ENCODE measurements at places on chromosomes 13 and 19.
A peak's percentile ranks its signal among the peaks of the same experiment; 100 is the strongest.

- peak; percentile 19 for DNase-seq
Observed at GRCh38 chr13:41411522-41411921, 45.8 kb upstream of the RGCC start.

- DNase-seq: no peak
Observed at GRCh38 chr19:19105365-19106055, 32.8 kb downstream of the TMEM161A start.

DNA sequence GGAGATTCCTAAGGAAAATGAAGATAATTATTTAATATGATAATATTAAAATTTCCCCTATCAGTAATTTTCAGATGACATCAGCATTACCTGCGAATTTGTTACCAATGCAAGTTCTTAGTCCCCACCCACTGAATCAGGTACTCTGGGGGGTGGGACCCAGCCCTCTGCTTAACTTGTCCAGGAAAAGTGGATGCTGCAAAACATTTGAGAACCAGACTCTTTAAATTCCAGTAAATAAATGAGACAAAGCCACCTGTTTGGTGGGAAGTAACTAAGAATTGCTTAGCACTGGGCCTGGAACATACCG is 495 bp upstream of the ZNF599 start:
- DNase-seq: no peak

- no peak for DNase-seq
Observed at GRCh38 chr19:51743405-51743804, 8.3 kb downstream of the FPR1 start.

- no peak for DNase-seq
Observed at GRCh38 chr19:29121684-29122083, 91.3 kb downstream of the UQCRFS1 start.

- no peak for DNase-seq
Observed at GRCh38 chr19:13411899-13412298, 94.4 kb downstream of the CACNA1A start.

- DNase-seq: no peak
Observed at GRCh38 chr13:59279576-59279975, 884.2 kb downstream of the DIAPH3 start.

GRCh38 chr13:48891586-48891985 is 84.1 kb upstream of the FNDC3A start:
- DNase-seq: peak; percentile 68

DNA sequence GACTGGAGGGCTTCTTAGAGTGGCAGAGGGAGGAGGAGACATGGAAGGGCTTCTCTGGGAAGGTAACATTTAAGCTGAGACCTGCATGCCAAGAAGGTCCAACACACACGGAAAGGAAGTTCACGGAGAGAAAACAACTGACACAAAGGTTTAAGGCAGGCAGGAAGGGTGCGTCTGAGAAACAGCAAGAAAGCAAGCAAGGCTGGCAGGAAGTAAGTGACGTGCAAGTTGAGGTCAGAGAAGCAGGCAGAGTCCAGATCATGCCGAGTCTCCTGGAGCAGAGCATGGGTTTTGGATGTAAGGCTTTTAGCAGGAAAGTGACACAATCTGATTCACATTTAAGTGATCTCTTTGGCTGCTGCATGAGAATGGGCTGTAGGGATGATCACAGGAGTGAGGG is 60.5 kb downstream of the ATP7B start:
- no peak for DNase-seq

GRCh38 chr13:41019578-41020347 is 647 bp upstream of the ELF1 start:
- no peak for DNase-seq

DNA sequence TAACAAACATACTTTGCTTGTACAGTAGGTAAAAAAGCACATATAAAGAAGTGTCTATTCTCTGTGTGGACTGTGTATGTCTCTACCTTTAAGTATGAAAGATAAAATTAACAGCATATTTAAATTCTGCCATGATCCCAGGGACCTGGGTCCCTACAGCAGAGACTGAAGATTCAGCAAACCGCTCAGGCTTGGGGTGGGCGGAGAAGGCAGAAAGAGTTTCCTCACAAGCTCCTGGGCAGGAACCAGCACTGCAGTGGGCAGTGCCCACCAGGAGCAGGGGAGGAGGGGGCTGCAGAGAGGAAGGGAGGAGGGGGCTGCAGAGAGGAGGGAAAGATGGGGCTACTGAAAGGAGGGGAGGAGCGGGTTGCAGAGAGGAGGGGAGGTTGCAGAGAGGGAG is 44.6 kb upstream of the GRTP1 start:
- DNase-seq: no peak

DNA sequence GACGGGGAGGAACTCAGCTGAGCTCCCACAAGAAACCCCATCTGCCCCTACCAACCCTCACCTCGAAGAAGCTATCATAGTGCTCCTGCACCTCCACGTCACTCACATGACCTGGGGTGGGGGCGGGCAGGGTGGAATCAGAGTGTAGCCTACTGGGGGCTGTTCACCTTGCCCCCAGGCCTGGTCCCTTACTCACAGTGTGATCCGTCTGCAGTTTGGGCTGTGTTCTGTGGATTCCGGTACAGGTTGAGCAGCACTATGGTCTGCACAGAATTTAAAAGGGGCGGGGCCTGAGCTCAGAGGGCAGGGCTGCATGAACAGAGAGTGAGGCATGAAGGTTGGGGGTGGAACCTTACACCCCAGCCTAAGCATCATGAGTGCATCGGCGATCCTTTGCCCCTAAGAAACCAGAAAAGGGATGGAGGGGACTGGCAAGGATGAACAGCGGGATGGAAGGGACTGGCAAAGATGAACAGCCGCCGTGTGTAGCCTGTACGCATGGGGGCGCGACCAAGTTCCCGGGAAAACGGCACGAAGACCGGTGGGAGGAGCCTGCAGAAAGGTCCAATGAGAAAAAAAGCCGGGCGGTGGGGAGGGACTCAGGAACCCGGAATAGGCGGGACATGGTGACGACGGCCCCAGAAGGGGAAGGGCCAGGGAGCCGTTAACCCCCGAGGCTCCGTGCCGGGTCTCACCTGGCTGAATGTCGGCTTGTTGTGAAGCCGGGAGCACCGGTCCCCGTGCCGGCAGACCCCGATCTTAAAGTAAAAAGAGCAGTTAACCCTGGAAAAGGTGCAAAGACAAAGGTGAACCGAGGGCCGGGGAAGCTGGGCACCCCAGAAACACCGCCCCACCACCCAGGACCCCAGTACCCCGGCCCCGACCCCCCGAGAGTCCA is 539 bp downstream of the U2AF1L4 start:
- peak; percentile 96 for DNase-seq

GRCh38 chr13:87972568-87972967 is 301.4 kb downstream of the SLITRK5 start:
- no peak for DNase-seq

- no peak for DNase-seq
Observed at GRCh38 chr19:49488046-49488862, 846 bp downstream of the RPL13A start.

GRCh38 chr13:44574466-44574855 is 1.7 kb downstream of the TSC22D1 start:
- no peak for DNase-seq

All from RKO (cell line).